Activated T-cell treated with anti-CD3 and anti-CD28 coated beads for 4 hours (primary cell): ENCODE measurements at places on chromosomes 4 and X.

GRCh38 chr4:25843340-25844097, 19.3 kb downstream of the SEL1L3 start:
- DNase-seq, result no peak

DNA sequence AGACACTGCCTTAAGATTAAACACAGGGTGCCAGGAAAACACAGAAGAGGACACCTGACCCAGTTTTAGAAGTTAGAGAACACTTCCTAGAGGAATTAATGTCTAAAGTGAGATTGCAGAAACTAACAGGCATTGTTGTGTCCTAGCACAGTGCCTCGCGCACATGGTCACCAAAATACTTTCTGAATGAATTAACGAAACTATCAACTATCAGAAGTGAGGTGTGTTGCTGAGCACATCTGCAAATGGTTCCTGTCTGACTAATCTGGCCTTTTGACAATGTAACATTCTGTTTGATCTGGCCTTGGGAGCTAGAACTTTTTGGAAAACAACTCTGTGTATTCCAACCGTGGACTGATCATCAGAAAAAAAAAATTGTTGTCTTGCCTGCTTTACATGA, 556.8 kb upstream of the LCORL start:
- DNase-seq, result no peak

GRCh38 chr4:186780291-186781031, 56.8 kb upstream of the FAT1 start:
- no peak for DNase-seq

GRCh38 chr4:153523164-153523796, 57.1 kb downstream of the TMEM131L start:
- no peak for DNase-seq

DNA sequence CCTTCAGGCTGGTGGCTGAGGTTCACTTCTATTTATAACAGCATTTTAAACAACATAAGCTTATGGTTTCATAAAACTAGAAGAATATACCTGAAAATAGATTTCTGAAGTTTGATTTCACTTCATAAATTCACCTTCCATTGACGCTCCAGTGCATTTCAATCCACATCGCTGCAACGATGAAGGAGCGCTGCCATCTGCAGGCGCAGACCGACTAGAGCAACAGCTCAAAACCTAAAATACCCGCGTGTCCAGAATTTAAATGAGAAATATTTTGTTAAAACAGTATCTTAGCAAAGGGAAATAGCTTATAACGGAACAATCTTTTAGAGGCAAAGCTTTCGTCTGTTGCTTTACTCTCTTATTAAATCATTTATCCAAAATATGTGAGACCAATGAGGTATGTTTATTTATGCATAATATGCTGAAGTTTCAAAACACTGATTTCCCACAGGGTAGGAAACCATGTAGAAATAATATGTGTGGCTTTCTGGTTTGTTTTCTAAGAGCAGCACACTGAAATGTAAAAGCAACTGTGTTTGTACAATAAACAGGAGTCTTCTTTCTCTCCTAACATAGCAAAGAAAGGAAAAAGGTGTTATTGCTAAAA, 816.4 kb upstream of the FRG1 start:
- no peak for DNase-seq

DNA sequence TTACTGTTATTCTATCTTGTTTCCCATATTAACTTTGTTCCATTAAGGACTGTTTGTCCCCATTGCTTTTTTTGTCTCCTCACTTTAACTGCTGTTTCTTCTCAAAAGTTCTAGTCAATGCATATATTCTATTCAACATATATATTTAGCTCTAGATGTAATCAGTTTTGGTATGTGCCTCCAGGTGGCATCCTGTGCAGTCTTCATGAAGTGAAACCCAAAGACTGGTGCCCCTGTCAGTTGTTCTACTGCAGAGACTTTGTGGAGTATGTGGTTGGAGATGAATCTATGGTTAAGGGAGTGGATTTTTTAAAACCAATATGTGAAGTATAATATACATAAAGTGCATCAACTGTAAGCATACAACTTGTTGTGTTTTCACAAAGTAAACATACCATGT, 57.0 kb downstream of the VAMP7 start:
- DNase-seq, result no peak

DNA sequence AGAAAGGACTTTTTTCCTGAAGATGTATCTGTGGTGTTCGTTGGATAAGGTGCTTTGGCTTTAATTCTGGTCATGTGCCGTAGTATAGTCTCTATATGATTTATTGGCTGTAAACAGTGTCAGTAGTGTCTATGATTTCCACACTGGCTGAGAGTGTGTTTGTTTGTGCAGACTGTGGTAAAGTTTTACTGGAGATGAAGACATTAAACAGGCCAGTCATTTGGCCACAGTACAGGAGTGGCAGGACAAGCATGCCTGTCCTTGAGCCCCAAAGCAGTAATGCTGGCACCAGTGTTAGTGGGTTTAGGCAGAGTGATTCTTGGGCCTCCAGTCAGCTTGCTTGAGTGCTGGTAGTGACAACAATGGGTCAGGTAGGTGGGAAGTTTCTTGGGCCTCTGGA, 1023.9 kb upstream of the GRID2 start:
- no peak for DNase-seq

DNA sequence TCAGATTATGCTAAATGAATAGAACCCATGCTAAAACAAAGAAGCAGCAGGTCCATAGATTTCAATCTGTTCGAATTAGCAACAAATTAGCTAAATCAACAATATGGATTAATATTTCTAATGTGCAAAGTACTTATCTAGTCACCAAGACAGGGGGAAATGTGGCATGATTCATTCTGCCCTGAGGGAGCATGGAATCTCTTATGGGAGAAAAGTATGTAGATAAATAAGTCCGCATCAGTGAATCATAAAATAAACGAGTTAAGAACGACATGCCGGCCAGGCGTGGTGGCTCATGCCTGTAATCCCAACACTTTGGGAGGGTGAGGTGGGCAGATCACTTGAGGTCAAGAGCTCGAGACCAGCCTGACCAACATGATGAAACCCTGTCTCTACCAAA, 102.1 kb downstream of the ANOS1 start:
- no peak for DNase-seq

GRCh38 chr4:41389356-41389755, 132.6 kb downstream of the UCHL1 start:
- no peak for DNase-seq

DNA sequence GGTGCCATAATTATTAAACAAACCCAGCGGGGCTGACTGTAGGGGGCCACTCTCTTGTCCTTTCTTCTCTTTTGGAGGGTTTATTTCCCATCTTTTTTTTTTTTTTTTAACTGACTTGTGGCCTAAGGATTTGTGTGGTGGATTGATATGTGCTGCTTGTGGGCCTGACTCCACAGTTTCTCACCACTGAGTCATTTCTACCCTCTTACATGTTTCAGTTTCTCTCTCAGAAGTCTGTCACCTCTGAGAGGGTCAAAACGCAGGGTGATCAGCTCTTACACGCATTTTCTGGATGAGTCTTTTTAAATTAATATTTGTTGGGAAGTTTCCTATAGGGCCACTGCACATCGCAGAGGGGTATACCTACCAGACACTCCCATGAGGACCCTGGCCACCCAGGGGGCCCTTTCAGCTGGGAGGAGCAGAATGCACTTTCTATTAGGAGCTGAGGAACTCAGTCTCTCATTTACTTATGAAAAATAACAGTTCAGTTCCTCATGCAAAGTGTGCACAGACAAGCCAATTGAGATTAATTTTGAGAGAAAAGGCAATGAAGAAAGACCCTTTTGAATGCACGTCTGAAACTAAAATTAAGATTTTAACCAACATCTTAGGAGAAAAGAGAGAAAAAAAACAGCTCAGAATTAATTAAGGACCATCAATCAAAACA, 407.9 kb downstream of the TECRL start:
- DNase-seq, result no peak

- peak; percentile 14 for DNase-seq
These were observed 26.8 kb upstream of the TMEM184C start for GRCh38 chr4:147590249-147590920.

GRCh38 chr4:151946718-151947117, 185.9 kb upstream of the GATB start:
- DNase-seq, result no peak

- DNase-seq, result peak; percentile 8
These were observed 59.9 kb downstream of the GK start for GRCh38 chrX:30713061-30713525.

DNA sequence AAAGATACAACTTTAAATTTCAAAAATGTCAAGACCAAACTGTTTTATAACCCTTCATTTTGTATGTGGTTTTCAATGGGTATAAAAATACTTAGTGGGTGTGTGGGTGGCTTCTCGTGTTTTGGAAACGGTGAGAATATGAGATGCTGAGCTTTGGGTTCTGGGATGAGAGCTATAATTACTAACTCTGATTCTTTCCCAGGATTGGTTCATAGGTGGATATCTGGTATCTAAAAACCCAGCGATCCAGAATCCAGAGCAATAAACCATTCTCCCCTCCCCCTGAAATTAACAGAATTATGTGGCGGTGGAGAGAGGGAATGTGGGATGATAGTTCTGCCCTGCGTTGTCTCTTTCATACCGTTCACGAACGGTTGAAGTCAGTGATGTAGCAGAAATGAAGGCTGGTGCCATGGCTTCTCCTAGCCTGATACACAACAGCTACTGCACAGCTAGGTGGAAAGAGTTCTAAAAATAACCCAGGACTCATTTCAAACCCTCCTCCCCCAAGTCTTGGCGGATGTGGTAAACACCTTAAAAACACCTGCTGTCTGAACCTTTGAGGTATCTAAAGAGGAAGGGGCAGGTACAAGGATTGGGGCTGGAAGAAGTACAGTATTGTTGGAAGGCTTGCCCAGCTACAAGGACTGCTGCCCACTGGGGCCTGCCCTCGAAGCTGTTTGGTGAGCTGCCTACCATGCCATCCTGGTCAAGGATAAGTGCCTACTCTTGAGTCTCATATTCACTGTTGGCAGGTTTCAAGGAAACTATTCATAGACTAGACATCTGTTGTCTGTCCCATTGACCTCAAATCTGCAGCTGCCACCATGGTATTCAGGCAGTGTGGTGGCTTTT, 44.5 kb downstream of the SEPTIN11 start:
- DNase-seq, result peak; percentile 29

DNA sequence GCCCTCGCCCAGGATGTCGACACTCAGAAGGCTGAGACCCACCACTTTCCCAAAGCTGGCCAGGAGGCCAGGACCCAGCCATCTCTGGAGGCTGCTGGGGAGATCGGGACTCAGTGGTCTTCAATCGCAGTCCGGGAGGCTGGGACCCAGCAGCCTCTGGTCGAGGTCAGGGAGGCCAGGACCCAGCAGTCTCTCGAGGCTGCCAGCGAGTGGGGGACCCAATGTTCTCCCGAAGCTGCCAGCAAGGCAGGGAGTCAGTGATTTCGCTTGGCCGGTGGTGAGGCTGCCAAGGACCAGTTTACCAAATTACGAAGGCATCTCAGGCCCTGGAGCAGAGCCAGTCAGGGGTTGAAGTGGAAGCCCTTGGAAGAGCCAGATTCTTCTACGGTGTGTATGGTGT, 181.6 kb downstream of the NAF1 start:
- no peak for DNase-seq

DNA sequence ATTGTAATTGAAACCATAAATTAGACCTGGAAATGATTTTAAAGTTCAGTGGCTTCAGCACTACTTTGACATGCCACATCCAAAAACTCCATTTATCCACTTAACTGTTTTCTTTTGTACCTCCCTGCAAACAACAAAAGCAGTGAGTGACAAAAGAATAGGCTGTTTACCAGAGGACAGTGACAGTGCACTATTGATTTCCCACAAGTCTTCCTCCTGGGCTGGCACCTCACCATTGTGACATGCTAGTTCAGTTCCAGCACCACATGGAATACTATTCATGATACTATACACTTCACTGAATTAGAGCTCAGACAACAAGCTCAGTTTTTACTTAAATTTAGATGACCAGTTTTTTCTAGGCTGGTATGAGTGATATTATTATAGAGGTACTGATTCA, 29.3 kb downstream of the MOSPD2 start:
- DNase-seq, result no peak

DNA sequence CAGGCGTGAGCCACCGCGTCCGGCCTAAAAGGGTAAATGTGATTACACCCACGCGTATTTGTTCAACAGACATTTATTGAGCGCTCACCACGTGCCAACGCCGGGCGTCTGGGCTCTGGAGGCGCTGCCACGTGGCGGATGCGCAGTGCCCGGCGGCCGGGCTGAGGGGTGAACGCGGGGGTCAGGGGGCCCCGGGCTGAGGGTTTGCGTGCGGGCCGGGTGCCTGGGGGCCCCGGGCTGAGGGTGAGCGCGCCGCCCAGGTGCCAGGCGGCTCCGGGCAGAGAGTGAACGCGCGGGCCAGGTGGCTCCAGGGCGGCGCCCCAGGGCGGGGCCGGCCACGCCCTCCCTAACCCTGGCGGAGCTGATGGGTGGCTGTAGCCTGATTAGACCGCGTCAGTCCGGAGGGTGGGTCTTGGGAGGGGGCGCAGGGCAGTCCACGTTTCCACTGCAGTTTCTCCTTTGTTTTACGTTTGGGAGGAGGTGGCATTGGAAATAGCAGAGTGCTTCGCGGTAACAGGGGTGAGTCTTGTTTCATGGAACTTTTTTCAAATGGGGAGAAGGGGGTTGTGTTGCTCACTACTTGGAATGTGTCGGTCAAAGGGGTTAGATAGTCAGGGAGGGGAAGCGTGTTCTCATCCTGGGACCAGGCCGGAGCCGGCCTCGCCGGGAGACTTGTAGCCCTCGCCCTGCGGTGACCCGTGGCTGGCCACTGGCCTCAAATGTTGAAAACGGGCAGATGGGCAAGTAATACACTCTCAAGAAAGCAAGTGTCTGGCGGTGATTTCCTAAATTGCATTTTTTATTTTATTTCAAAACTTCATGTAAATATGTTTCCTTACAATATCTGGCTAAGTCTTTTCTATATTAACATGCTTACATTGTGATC, at the start of gene ZFP42:
TSS of gene ZFP42 (plus strand) at position 450 of the 886 bp plus-strand sequence. CDS start 7,037 bp downstream, outside the sequence.
- DNase-seq, result no peak

- no peak for DNase-seq
These were observed 450.7 kb downstream of the MID1IP1 start for GRCh38 chrX:39251995-39252394.

- no peak for DNase-seq
These were observed 6.2 kb upstream of the PLCXD1 start for GRCh38 chrX:274904-275475.

GRCh38 chrX:79065696-79066095, 78.8 kb upstream of the GPR174 start:
- DNase-seq, result no peak

GRCh38 chrX:13646154-13646549, 6.8 kb upstream of the TCEANC start:
- no peak for DNase-seq

DNA sequence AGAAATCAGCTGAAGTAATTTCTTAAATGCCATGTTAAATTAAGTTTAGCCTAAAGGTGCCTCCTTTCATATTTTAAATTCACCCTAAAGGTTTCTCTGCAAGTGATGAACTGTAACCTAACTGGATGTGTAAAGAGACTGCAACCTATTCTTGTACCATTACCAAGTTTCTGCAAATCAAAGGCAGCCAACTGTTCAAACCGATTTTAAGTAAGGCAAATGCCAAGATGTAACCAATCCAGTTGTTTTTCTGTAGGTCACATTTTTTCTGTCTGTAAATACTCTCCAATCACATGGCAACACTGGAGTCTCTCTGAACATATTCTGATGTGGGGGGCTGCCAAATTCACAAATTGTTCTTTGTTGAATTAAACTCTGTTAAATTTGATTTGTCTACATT, 42.4 kb upstream of the FGF2 start:
- no peak for DNase-seq

GRCh38 chr4:108350332-108350731, 181.6 kb upstream of the LEF1 start:
- no peak for DNase-seq
